ENCODE measurements at places on chromosomes 12 and 14.
A peak's percentile ranks its signal among the peaks of the same experiment; 100 is the strongest.

GRCh38 chr14:46490238-46490685 lies 161.3 kb downstream of the RPL10L start:
- DNase-seq: no peak

DNA sequence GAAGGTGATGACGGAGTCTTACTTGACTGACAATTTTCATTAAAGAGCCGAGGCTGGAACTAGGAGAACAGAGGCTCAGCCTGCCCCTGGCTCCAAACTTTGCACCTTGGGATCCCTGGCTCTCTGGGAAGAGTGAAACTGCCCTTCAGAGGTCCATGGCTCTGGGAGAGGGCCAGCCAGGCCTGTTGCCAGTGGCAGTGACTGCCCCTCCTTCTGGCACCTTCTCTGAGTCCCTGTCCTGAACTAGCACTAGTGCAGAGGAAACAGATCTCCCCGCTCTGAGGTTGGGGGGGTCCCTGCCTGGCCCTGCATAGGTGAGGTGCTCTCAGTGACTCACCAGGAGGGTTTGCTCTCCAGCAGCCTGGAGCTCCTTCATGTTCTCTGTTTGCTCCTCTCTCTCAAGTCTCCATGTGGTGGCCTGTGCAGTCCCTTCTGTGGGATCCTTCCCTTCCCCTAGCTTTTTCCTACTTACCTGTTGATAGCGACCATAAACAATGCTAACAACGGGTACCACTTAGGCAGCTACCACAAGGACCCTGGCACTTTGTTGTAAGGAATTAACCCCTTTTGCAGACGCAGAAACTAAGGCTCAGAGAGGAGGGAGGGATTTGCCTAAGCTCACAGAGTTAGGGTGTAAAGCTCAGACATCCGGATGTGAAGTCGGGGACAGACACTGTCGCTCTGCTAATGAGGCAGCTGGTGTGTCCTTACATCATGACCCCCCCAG lies 22.4 kb downstream of the FAM222A start:
- DNase-seq: no peak

DNA sequence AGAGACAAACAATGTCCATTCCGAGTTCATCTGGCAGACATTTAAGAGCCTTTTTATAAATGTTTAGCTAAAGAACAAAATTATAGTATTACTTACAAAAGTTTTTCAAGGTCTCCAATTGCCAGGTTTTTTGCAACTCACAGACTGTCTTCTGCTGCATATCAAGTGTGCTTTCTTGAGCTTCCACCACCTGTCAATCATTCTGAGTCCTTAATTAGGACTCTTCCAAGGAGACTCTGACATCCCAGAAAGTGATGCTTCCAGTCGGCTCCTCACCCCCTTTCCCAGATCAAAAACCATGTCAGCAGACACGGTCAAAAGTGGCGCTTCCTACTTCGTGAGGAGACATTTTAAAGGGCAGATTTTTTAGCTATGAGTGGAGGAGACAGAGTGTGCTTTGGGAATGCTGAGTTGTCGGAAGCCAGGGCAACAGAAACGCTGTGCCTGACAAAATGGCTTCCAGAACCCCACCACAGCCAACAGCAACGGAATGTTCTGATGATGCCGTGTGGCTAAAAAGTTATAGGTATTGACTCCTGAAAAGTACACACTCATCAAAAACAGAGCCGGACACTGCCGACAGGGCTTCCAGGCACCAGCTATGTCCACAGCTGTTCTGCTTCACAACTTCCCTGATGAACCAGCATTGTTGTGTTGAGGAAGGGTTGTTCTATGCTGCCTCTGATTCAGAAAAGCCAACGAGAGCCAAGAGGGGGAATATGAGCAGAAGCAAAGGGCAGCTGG lies 116.1 kb upstream of the SLC35F4 start:
- DNase-seq: no peak

DNA sequence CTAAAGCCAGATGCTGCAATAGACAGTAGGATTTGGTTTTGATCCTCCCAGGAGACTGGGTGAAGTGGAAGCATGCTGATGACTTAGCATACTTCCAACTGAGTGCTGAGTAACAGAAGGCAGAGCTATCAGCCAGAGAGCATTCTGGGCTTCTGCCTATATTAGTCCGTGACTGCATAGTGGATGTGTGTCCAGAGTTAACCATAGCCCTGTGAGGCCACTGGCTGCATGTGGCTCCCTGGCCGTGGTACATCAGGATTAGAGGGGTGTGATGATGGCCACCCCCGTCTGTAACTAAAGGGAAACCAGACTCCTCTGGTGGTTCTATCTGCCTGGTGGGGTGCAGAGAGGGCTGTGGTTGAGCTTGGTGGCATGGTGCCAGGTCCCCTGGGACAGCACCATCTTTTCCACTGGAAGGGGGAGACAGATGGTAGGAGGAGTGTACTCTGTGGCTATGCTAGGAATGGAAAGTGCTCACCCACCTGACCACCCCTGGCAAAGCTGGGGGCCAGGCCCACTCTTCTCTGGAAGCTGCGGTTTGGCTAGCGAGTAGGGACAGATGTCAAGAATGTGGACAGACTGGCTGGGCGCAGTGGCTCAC lies 27.4 kb downstream of the ABCD4 start:
- DNase-seq: no peak

DNA sequence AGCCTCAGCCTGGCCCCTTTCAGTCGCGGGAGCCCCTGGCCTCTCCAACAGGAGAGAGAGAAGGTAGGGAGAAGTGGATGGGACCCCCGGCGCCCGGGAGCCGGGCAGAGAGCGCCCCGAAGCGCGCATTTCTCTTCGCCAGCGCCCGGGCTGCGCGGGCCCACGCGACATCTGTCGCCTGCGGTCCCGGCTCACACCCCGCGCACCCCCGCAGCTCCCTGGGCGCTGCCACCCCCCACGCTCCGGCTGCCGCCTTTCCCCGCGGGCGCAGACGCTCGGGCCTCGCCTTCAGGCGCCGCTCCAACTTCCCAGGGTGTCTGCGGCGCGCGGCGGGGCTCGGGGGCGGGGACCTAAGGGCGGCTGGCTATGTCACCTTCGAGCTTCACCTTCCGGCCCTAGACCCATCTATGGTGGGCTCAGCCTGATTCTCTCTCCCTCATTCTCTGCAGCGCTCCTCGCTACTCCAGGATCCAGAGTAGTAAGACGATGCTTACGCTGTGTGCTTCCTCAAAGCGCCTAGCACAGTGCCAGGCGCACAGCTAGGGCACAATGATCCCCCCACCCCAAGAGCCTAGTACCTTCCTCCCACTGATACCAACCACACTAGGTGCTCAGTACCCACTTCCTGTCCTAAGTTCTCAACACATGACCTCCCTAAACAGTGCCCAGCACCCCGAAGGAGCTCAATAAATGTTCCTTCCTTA lies 1.6 kb downstream of the HRK start:
- DNase-seq: no peak

GRCh38 chr14:104953097-104953496 lies 25.1 kb downstream of the AHNAK2 start:
- DNase-seq: no peak

- DNase-seq: no peak
These were observed 325 bp upstream of the CLIP1 start for GRCh38 chr12:122422730-122423257.

GRCh38 chr14:71625175-71625574 lies 307.1 kb upstream of the RGS6 start:
- no peak for DNase-seq

DNA sequence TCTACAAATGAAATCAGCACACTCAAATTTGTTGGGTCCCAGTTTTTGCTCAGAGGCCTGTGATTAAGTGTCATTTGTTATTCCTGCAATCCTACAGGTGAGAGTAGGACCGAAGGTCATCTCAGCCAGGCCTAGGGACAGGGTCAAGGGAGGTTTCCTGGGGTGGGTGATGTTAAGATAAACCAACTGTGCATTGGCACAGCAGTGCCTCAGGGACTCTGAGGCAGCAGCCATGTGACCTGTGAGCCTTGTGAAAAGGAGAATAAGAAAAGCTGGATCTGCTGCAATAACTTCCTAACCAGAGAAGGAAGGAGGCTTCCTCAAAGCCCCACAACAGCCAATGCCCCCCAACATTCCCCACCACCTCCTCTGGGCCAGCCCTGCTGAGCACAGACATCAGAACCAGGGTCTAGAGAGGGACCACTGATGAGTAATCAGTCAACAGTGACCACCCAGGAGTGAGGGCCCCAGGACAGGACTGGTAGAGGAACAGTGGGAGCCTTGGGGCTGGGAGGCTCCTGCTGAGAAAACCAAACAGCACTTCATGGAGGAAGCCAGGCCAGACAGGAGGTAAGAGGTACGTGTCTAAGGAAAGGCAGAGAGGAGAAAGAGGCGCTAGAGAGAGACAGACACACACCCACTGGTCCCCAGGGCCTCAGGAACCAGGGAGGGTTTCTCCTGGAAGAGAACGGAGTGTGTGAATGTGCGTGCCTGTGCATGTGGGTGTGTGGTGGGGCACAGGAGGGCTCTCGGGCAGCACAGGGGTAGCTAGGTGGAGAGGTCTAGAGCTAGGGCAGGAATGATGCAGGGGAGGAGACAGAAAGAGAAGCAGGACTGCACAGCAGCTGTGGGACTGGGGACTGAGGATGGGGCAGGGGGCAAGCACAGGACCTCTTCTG lies 82.4 kb downstream of the ITPK1 start:
- DNase-seq: no peak

- no peak for DNase-seq
These were observed 185.1 kb downstream of the ATXN7L3B start for GRCh38 chr12:74722709-74723108.

DNA sequence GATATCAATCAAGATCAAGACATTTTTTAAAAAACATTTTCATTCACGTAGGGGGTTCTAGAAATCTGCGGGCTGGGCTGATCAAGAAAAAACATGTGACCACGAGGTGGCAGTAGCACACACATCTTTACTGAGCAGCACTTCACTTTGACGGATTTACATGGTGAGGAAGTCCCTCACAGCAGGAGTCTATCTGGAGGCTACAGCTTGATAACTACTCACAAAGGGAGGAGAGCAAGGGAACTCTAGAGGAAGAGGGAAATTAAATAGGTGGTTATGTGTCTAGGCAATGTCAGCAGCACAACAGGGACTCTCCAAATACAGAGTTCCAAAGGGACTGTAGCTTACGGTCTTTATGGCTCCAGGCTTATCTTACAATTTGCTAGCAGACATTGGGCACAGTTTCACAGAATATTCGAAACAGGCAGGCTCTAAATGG lies 248.1 kb downstream of the DPY19L2 start:
- DNase-seq: peak; percentile 6

- peak; percentile 80 for DNase-seq
These were observed 32.2 kb upstream of the GNG2 start for GRCh38 chr14:51828017-51828797.

- DNase-seq: peak; percentile 65
These were observed 363 bp upstream of the CSAD start for GRCh38 chr12:53180931-53181645.

DNA sequence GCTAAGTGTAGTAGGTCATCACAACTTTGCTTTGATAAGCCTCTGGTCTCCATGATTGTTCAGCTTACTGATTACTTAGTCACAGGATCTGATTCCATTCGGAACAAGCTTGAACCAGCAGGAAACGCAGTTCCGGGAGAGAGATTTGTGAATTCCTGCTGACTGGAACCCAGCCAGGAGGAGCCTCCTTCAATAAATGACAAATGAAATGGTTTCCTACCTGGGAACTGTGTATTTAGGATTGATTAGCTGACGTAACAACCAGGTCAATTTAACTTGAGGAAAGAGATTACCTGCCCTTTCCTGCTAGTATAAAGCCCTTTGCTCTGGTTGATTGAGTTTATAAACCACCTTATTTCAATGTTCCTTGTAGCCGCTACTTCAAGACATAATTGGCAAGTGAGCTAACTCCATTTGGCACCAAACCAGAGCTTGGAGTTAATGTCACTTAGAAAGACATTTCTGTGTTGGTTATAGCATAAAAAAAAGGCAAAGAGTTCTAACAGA lies 35.1 kb upstream of the KCNH3 start:
- DNase-seq: no peak

GRCh38 chr14:70052990-70053389 lies 135.8 kb downstream of the SLC8A3 start:
- DNase-seq: no peak

DNA sequence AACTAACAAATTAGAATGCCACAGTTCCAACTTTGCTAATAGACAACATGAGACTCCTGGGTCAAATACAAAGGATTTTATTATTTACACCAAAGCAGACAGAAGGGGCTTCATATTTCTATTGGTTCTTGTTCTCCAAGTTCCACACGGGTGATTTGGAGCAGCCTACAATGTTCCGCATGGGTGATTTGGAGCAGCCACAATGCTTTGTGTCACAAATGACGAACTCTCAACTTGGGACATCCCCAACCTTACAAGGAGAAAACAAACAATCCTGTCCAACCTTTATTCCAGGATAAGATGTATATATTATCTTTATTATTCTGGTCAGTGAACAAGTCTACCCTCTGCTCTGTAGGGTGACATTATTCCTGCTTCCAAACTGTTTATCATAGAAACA lies 694.3 kb upstream of the MGAT4C start:
- no peak for DNase-seq

GRCh38 chr14:55031190-55031589 lies 4.2 kb downstream of the SOCS4 start:
- DNase-seq: no peak

GRCh38 chr12:2858334-2858733 lies 1.5 kb upstream of the TEX52 start:
- no peak for DNase-seq

Data from CD8-positive, alpha-beta memory T cell (primary cell).